Right renal pelvis (tissue), 4 donors: ENCODE measurements at places on chromosomes 1 and 21. TPM values are rescaled to one million over a fixed set of nuclear protein-coding genes. Genes with fewer than 3 reads are reported as not detected.

- DNase-seq = no peak
Measured at GRCh38 chr1:227887697-227888403, 59.9 kb downstream of the WNT9A start.

DNA sequence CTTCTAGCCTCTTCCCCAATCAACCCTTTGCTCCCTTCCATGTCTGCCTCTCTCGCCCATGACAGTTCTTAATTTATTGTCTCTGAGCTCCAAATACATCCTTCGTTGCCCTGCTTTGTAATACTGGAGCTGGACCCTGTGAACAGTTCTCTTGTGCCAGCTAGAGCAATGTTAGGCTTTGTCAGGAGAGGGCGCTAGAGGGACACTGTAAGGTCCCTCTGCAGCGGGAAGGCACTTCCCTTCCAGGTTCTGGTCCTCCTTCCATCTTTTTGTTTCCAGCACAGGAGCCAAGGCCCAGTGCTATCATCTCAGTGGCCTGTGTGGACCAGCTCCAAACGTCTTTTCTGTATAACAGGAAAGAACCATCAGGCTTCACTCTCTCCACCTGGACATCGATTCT, 95.9 kb downstream of the PTPRU start:
- DNase-seq = no peak

DNA sequence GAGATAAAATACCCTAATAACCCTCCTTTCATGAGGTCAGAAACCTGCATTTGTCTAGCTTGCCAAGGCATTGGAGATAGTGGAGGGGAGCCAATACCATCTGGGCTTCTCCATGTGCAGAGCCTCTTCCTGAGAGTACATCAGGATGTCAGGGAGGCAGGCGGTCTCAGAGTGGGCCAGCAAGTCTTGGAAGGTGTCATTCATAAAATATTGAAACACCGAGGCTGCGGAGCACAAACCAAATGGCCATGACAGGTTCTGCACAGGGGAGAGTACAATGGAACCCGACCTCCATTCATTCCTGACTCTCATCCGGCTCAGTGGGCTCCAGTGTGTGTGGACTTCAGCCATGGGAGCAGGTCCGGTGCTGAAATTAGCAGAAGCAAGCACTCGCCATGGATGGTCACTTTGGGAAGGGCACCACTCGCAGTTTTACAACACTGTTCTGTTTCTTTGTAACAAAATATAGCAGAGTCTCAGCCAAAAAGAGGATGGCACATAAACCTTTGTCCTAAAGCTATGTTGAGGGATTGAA, 446.6 kb downstream of the SIPA1L2 start:
- no peak for DNase-seq

- no peak for DNase-seq
Measured at GRCh38 chr1:41495210-41495948, 10.9 kb upstream of the EDN2 start.

GRCh38 chr1:7386226-7387052, 384.7 kb upstream of the VAMP3 start:
- DNase-seq = no peak

- DNase-seq = no peak
Measured at GRCh38 chr1:197306381-197307062, 38.5 kb downstream of the CRB1 start.

Gene GPR25
- polyA plus RNA-seq = not detected

DNA sequence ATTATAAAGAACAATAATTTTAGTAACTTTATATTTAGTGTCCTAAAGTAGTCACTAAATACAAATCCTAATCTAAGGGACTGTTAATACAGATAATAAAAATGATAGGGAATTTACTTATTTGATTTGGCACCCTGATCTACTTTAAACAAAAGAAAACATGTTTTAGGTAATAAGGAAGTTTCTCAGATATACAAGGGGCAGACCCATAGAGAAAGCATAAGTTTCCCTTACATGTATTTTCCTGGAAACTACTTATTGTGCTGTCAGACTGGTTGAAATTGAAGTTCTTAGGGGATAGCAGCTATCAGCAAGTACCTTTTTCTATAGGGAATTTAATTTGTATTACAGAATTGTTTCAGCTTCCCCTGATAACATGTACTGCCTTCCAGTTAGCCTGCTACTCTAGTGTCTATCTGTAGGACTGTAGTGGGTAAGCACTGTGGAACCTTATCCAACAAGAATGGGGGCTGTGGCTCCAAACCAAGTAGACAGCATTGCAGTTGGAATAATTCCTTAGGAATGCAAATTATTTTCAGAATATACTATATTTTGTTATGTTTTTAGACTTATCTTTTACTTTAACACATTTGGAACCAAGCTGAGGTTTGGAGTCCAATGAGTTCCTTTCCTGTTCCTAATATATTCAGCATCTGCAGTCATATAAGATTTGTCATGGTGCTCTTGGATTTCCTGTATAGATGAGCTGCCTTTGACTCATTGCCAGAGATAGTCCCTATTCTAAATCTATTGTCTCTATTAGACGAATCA, 14.7 kb downstream of the MSH4 start:
- DNase-seq = no peak

DNA sequence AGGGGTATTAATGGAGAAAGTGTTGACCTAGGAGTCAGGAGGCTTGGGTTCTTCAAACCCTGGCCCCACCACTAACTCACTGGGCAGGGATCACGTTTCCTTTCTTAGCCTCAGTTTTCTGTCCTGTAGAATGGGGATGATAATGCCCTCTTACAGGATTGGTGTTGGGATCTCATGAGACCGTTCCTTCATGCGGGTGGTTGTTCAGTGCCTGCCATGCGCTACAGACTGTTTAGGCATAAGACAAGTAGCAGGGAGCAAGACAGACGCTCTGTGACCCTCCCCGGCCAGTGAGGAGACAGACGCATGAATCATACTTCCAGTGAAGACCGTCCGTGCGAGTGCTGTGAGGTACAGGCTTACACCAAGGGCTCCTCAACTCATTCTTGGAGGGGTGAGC, 81.7 kb downstream of the MAN1C1 start:
- DNase-seq = no peak

DNA sequence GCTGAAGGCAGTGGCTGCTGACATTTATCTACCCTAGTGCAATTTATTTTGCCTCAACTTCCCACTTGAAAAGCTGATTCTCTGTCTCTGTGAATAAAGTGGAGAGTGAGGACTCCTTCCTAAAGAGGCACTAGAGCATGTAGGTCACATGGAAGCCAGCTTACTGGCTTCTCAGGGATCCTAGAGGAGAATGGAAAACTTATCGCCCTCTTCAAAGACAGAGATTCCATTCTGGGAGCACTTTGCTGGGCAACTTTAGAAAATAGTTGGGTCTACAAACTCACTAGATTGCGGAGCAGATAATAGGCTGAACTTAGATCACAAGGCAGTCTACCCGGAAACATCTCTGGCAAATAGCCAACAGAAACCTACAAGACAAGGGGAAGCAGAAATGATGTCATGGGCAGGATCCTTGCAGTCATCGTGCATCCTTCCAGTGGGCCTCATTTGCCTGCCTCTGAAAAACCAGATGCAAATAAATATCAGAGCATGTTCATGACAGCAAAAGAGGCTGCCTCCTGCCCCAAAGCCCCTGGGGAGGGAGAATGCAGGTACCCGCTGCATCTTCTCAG, 104.8 kb upstream of the BARHL2 start:
- no peak for DNase-seq

- DNase-seq = no peak
Measured at GRCh38 chr1:194833111-194833510, 1646.7 kb upstream of the B3GALT2 start.

DNA sequence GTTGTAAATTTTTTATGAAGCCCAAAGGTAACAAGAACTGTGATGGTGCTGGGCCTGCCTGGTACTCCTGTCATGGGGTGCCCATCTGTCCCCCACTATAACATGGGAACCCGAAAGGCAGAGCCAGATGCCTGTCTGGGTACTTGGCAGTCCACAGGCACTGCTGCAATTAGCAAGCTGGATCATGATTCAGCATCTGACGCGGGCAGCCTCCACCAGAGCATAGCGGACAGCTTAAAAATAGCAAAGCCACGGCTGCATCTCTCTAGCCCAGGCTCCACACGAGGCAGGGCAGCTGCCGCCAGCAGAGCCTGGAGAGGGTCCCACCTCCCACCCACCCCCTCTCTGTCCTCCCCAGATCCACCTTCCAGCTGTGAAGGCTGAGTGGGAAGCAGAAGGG, 22.9 kb downstream of the SUSD4 start:
- DNase-seq = no peak

DNA sequence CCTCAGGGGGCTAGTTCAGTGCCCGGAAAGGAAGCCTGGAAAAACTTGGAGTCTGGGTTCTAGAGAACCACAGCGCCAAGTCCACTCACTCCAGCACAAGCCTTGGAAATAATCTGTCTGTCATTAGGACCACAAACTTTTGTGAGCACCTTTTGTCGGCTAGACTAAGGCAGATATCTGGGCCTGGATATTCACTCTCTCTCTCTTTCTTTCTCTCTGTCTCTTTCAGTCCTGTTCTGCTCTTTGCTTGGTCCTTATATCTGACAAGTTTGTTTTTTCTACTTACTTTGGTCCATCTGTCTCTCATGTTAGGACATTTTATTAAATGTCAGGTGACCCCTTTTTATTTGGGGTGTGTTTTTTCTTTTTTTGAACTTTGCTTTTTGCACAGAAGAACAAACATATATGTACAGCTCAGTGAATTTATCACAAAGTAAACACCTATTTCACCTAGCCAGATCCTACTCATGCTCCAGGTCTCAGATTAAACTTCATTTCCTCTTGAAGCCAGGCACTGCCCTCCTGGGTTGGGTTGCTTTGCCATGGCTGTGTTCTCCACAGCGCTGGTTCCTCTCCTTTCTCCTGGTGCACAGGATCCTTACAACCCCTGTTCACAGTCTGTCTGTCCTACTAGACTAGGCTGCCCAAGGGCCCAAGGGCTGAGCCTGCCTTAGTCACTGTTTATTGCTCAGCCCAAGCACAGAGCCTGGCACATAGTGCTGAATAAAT, 40.8 kb downstream of the TCEANC2 start:
- DNase-seq = no peak

- DNase-seq = no peak
Measured at GRCh38 chr1:28111157-28111556, 22.7 kb upstream of the EYA3 start.

GRCh38 chr1:179183857-179184256, 45.6 kb downstream of the ABL2 start:
- no peak for DNase-seq

DNA sequence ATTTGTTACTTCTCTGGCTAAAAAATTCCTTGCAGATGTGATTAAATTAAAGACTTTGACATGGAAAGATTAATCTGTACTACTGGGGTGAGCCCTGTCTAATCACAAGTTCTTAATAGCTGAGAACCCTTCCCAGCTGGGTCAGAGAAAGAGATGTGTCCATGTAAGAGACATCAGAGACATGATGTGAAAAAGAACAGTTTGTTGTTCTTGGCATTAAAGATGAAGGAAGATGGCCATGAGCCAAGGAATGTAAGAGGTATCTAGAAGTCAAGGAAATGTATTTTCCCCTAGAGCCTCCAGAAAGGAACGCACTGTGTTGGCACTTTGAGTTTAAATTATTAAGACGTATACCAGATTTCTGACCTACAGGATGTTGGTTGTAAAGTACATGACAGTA, 1271.5 kb upstream of the PRMT6 start:
- DNase-seq = peak; percentile 16

- DNase-seq = no peak
Measured at GRCh38 chr1:156385534-156386031, 16.6 kb downstream of the RHBG start.

DNA sequence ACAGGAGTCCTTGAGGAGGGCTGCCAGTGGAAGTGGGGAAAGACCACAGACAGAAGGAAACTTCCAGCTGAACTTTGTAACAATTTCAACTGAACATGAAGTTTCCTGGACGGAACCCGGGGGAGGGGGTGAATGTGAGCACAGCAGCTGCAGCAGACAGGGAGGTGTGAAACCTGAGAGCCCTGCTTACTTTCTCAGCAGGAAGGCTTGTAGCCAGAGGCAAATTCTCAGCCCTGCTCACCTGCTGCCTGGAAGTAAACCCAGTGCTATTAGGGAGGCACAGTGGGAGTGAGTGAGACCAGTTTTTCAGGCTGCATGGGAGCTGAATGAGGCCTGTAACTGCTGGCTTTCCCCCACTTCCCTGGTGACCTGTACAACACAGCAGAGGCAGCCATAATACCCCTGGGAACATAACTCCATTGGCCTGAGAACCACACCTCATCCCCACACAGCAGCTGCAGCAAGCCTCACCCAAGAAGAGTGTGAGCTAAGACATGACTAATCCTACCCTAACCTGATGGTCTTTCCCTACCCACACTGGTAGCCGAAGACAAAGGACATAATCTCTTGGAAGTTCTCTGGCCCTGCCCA, 9.6 kb upstream of the SPRR2F start:
- DNase-seq = peak; percentile 68

- no peak for DNase-seq
Measured at GRCh38 chr1:84619383-84620102, 45.3 kb upstream of the CTBS start.

DNA sequence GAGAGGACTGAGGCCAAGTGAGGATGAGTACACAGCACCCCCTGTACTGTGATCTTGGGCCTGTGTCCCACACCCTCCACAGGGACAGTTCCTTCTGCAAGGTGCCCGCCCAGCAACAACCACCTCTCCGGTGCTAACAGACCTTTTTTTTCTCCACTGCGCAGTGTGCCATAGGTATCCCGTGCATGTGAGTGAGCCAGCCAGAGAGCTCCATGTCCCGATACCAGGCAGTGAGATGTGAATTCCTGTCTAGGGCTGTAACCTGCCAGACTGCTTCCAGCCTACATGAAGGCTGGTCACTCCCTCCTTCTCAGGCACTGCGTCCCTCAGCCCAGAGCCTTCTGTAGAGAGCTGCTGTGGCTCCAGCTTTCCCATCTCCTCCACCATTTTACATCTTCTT, 56.9 kb downstream of the PCBP3 start:
- DNase-seq = no peak

DNA sequence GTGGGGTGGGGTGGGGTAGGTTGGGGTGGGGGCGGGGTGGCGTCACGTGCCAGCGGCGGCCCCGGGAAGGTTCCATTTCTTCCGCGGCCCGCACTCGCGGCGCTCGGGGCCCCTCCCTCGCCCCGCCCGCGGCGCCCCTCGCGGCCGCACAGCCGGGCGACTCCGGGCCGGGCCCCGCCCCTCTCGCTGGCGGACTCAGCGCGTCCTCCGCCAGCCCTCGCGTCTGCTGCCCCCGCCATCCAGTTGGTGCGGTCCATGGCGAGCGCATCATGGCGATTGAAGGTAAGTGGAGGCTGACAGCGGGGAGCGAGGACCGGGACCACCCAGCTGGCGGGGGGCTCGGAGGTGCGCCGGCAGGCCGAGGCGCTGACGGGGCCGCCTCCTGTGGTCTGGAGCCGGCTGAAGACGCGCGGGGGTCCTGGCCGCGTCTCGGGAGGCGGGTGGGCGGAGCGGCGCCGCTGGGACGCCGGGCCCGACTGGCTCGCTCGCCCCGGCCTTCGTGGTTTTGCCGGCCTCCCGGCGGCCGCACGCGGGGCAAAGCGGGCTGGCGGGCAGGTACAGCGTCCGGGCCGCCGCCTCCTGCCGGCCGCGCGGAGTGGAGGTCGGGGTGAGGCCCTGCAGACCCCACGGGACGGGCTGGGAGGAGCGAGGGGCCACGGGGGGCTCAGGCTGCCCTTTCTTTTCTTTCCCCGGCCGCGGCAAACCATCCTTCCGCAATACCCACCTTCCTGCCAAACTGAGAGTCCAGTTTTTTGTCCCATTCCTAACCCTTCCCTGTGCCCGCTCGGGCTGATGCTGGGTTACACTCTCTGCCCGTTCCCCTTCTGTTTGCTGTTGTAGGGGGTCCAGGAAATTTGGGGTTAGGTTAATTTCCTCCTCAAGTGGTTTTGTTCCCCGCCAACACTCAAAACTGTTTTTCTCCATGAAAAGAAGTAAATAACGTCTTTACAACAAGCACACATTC, at the start of gene SYT14:
Gene SYT14, plus strand, starts transcription at position 222 of the 964 bp plus-strand sequence. Its CDS starts 48 bp downstream, at position 270.
- DNase-seq = no peak

- DNase-seq = no peak
Measured at GRCh38 chr1:41426201-41426890, 58.1 kb downstream of the EDN2 start.
